ENCODE measurements at places on chromosomes 5 and 9.

- H3K4me3 ChIP-seq: no peak overlapping the region
- H3K36me3 ChIP-seq: no peaks in the 10 kb centered on the region
- H3K4me1 ChIP-seq: peaks cover 19% of the 10 kb centered on the region
- DNase-seq: no peak
Measured at GRCh38 chr9:105338308-105338707, 93.9 kb downstream of the SLC44A1 start.

DNA sequence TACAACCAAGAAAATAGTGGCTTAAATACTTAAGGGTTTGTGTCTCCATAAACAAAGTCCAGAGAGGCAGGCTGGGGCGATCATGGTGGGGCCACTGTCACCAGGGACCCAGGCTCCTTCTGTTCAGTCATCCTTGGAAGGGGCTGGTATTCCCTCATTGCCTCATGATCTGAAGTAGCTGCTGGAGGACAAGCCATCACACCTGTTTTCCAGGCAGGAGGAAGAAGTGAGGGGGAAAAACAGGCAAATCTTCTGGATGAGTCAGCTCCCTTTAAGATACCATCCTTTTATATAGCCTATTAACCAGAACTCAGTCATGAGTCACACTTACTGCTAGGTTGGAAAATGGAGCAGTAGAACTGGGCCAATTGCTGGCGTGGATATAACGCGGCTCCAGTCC lies 92.3 kb downstream of the DAP start:
- no peak overlapping the region for H3K27ac ChIP-seq
- H3K4me1 ChIP-seq: peaks cover 2% of the 10 kb centered on the region
- H3K27me3 ChIP-seq: peaks cover 2% of the 10 kb centered on the region

DNA sequence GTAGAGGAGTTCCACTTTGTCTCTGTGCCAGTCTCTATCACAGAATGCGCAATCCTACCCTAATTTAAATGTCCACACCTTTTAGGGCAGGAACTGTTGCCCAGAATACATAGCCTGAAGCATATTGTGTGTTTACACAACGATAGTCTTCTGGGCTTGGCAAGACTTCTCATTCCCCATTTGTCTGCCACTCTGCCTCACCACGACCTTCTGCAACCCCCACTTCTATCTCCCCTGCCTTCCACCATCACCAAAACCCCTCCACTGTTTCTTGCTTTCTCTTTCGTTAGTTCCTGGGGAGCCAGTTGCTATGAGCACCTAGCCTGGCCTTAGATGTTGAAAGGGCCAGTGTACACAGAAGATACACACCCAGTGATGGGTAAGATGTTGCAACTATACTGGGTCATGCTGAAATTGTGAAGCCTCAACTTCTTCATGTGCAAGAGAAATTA lies 883 bp upstream of the RNF145 start:
- peaks cover 3% of the 10 kb centered on the region for H3K27me3 ChIP-seq
- peak overlapping the region; percentile 98 for H3K4me3 ChIP-seq
- peaks cover 16% of the 10 kb centered on the region for H3K36me3 ChIP-seq

DNA sequence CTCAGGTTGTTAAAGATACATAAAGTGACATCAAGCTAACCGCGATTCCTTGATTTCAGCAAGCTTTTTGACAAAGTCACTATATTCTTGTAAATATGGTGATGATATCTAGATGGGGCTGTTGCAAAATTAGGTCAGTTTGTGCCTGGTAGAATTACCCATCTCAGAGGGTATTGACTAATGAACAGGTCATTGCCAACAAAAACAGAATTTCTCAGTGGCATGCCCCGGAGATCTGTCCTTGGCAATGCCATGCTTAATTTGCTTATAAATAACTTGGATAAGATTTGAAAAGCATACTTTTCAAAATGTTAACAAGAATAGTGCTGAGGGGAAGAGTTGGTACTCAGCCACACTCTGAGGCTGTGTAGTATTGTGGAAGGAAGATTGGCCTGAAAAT lies 783.3 kb upstream of the SEMA6A start:
- no peak for DNase-seq
- no peak overlapping the region for H3K27ac ChIP-seq
- no peaks in the 10 kb centered on the region for H3K4me1 ChIP-seq
- H3K36me3 ChIP-seq: no peaks in the 10 kb centered on the region

GRCh38 chr5:59745415-59745863 lies 148.1 kb downstream of the PDE4D start:
- no peak overlapping the region for H3K4me3 ChIP-seq
- no peaks in the 10 kb centered on the region for H3K36me3 ChIP-seq
- peaks cover 7% of the 10 kb centered on the region for H3K27me3 ChIP-seq
- no peak overlapping the region for H3K27ac ChIP-seq
- no peak for DNase-seq

DNA sequence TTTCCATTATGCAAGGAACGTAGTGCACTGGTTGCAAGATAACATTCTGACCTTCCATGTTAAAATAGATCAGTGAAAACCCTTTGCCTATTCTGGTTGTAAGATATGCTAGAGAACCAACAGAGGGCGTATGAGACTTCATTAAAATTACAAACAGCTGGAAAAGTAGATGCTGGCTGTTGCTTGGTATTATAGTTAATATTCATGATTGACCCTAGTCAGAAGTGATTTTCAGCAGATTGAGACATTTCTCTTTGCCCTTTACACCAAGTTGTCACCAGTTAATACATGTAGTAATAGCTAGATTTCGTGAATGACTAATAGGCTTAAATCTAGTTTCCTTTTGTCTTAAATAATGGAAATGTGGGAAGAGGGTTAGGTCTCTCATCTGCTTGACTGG lies 13.8 kb upstream of the FGF18 start:
- H3K4me3 ChIP-seq: no peak overlapping the region
- H3K27me3 ChIP-seq: no peaks in the 10 kb centered on the region
- DNase-seq: no peak
- peak overlapping the region; percentile 62 for H3K27ac ChIP-seq

- no peak for DNase-seq
- peaks cover 12% of the 10 kb centered on the region for H3K4me1 ChIP-seq
- no peak overlapping the region for H3K4me3 ChIP-seq
- no peak overlapping the region for H3K27ac ChIP-seq
- H3K36me3 ChIP-seq: peaks cover 11% of the 10 kb centered on the region
- H3K27me3 ChIP-seq: peaks cover 14% of the 10 kb centered on the region
Measured at GRCh38 chr9:95816716-95817115, 58.8 kb upstream of the ERCC6L2 start.

- peaks cover 45% of the 10 kb centered on the region for H3K27me3 ChIP-seq
- H3K4me3 ChIP-seq: no peak overlapping the region
Measured at GRCh38 chr5:66720780-66721179, 124.6 kb downstream of the MAST4 start.

- DNase-seq: no peak
- H3K36me3 ChIP-seq: no peaks in the 10 kb centered on the region
- H3K4me3 ChIP-seq: no peak overlapping the region
- no peak overlapping the region for H3K27ac ChIP-seq
- H3K27me3 ChIP-seq: peaks cover 24% of the 10 kb centered on the region
Measured at GRCh38 chr9:114093761-114094505, 5.2 kb downstream of the KIF12 start.

- no peak overlapping the region for H3K27ac ChIP-seq
- no peak overlapping the region for H3K4me3 ChIP-seq
- H3K36me3 ChIP-seq: no peaks in the 10 kb centered on the region
- no peak for DNase-seq
- H3K4me1 ChIP-seq: no peaks in the 10 kb centered on the region
- no peaks in the 10 kb centered on the region for H3K27me3 ChIP-seq
Measured at GRCh38 chr5:16253856-16254255, 74.3 kb upstream of the MARCHF11 start.

DNA sequence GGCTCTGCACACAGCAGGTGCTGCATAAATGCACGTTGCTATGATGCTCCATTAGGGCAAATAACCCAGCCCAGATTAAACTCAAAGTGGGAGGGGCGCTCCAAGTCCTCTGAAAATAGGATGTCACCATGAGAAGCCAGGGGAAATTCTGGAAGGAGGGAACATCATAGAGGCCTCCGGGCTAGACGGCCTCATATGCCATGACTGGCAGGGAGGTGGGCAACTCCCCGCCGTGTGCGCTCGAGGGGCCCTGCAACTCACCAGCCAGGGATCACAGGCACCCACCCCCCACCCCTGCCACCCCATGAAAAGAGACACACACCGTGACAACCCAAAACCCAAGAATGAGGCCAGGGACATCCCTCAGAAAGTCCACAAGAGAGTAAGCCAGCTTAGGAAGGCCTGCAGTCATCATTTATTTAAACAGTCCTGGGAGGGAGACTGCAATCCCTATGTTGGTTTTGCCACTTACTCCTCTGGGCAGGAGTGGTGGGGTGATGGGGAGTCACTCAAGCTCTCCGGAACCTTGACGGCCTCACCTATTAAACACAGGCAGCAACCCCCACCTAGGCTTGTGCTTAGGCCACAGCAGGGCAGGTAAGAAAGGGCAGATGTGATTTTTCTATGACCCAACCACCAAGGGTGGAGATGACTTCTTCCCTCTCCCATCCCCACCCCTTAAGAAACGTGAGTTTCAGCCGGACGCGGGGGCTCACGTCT lies 4.0 kb downstream of the VAV2 start:
- no peak overlapping the region for H3K4me3 ChIP-seq
- no peaks in the 10 kb centered on the region for H3K4me1 ChIP-seq
- no peak overlapping the region for H3K27ac ChIP-seq
- no peak for DNase-seq
- H3K36me3 ChIP-seq: no peaks in the 10 kb centered on the region

DNA sequence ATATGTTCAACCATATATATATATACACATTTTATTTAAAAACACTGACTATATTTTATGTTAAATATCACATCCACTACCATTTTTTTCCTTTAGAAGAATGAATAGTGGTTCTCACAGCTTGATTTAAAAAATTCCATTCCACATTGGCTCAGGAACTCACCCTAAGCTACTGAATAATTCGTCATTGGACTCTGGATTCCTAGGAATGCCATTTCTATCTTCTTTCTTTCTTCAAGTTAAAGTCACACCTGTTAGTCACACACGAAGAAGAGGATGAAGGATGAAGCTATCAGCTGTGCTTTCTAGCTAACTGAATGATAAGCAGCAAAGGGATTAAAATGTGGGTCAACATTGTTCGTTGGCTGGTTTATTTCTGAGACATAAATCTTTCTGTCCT lies 7.9 kb downstream of the ELOVL7 start:
- no peak overlapping the region for H3K27ac ChIP-seq
- H3K4me3 ChIP-seq: no peak overlapping the region
- no peaks in the 10 kb centered on the region for H3K4me1 ChIP-seq
- H3K27me3 ChIP-seq: peaks cover 25% of the 10 kb centered on the region
- DNase-seq: no peak

GRCh38 chr9:123373946-123374345 lies 17.9 kb downstream of the CRB2 start:
- H3K4me1 ChIP-seq: no peaks in the 10 kb centered on the region
- H3K27me3 ChIP-seq: peaks cover 41% of the 10 kb centered on the region
- H3K4me3 ChIP-seq: no peak overlapping the region
- no peak for DNase-seq

DNA sequence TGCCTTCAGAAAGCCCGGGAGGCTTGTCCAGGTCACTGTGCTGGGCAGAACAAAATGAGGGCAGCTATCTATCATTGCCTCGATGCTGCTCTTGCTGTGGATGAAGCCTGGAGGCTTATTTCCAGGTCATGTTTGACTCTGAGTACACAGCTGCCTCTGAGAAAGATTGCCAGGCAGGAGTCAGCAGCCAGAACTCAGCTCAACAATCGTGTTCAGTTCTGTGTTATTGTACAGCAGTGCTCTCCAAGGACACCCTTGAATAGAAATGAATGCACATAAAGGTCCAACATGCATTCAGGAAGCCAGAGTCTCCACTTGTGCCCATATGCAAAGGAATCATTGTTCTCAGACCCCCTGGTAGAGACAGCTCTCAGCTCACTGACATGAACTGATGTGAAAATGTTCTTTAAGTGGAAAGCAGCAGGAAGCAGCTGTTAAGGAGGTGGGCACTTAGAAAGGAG lies 61.7 kb upstream of the ZFR start:
- no peak for DNase-seq

Measured in activated CD8-positive, alpha-beta memory T cell treated with anti-CD3 and anti-CD28 coated beads, Interleukin-2, amount 10 ng/mL, durations not matched to agents 7 days and 5 days (primary cell).